HT-29 (cell line): ENCODE measurements at places on chromosomes 3 and 15. TPM values are rescaled to one million over a fixed set of nuclear protein-coding genes. Genes with fewer than 3 reads are reported as not detected.

DNA sequence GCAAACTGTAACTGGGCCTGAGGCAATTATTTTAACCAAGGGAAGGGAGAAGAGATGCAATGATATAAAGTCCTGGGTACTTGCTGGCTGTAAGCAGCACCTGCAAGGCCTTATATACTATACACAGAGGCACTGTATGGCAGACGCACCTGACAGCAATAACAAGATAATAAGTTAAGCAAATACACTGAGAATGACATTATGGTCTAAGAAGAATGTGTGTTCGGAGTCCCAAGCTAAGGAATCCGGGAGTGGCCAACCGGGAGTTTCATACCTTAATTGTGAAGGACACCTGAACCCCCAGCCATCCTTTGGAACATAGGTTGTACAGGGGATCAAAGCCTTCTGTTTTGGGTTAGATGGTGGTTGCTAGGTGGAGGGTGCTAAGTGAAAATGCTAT lies 13.7 kb downstream of the FAM240A start:
- DNase-seq = no peak

DNA sequence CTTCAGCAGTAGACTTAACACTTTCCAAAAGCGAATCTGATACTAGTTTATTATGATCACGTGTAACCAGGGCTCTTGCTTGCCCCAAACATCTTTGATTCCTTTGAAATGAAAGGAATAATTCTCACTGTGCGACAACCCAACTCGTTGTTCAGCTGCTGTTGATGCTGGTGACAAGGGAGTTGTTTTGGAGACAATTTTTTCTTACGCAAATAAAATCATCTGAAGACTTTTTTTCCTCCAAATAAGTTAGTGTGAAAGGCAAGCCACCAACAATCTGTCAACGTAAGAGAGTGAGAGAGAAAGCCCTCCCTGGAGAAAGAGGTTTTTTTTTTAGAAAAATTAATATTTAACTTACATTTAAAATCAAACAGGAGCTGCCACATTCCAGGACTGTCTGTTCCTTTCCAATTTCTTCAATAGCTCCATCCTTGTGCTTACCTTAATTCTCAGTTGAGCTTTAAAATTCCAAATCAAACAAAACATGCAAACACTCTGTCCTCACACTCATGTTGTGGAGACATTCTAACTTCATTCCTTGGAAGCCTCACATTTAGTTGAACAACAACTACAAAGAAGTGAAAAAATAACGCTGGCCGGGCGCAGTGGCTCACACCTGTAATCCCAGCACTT lies 4.9 kb upstream of the P3H2 start:
- no peak for DNase-seq

- no peak for DNase-seq
These were observed 567.7 kb downstream of the NAALADL2 start for GRCh38 chr3:175426805-175427204.

GRCh38 chr3:120983841-120984240 lies 75.8 kb downstream of the STXBP5L start:
- DNase-seq = no peak

DNA sequence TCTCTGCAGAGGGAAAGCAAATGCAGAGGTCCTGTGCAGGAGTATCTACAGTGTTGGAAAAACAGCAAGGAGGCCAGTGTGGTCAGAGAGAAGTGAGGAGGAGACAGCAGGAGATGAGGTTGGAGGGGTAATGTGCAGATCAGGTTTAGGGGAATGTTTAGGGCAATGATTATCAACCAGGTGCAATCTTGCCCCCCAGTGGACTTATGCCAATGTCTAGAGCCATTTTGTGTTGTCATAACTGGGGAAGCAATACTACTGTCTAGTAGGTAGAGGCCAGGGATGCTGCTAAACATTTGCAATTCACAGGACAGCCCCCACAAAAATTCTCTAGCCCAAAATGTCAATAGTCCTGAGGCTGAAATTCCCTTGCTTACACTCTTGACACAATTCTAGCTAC lies 13.1 kb downstream of the CCDC191 start:
- no peak for DNase-seq

DNA sequence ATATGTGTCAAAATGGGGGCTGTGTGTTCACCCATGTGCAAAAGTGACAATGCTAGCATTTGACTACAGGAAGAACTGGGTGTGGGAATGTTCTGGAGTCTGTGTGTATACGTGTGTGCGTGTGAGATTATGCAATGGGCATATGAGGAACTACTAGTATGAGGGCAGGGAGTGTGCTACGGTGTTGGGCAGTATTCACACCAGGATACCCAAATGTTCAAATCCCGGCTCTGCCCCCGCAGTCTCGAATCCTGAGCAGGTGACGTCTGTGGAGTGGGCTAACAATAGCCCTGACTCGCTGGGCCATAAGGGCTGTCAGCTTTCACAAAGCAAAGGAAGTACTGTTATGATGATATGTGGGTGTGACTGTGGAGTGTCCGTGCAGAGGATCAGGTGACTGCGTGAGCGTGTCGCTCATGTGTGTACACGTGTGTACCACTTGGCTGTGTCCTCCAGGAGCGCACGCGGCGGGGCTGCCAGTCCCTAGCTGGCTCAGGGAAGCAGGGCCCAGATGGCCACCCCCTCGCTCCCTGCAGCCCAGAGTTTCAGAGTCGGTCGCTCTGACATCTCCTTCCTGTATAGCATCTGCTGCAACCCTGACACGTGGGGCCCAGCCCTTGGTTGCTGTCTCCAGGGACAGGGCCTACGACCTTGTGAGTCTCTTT lies 27.2 kb downstream of the IQSEC1 start:
- DNase-seq = no peak

DNA sequence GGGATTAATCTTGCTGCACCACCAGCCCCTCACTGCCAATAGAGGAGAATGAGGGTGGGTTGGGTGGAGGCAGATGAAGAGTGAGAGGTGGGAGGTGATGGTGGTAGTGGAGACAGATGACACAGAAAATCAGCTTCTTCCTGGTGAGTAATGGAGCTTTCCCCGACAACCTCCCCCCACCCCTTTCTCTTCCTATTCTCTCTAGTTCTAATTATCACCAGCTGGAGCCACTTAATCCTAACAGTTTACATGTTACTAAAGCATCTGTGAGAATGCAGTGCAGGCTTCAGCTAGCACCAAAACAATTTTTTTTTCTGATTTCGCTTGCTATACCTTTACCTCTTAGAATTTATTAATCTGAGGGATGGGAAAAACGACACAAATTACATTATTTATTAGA lies 116.1 kb upstream of the DNAJC19 start:
- no peak for DNase-seq

GRCh38 chr3:18717598-18717997 lies 292.5 kb upstream of the SATB1 start:
- no peak for DNase-seq

DNA sequence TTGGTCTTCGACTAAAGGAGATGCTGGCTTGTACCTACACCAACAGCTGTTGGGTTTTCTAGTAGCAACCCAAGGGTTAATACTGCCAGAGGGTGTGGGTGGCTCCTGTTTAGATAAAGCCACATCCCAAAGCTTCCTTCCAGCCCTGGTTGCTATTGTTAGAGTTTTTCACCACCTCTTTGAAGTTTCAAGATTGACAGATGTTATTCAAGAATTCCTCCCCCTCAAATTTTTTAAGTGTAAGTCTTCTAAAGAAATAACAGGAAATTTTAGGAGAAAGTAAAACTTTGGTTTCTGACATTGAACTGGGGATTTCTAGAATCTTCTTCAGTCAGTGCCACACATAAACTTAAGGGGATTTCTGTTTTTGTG lies 60.9 kb downstream of the TGFBR2 start:
- DNase-seq = no peak

The ETFA gene
- 154 and 157 TPM in 2 replicates for total RNA-seq

The FBXO40 gene
- total RNA-seq = not detected in 2 replicates

The OR5K3 gene
- not detected in 2 replicates for total RNA-seq

The GCSAM gene
- not detected in 2 replicates for total RNA-seq

The SH3GL3 gene
- total RNA-seq = not detected in 2 replicates

The ISL2 gene
- total RNA-seq = 1.2 and 3.4 TPM in 2 replicates

The LTF gene
- 0.03 and 1.1 TPM in 2 replicates for total RNA-seq

The WWTR1 gene
- 3.2 and 4.2 TPM in 2 replicates for total RNA-seq
